ENCODE measurements at places on chromosomes 1 and 21.

DNA sequence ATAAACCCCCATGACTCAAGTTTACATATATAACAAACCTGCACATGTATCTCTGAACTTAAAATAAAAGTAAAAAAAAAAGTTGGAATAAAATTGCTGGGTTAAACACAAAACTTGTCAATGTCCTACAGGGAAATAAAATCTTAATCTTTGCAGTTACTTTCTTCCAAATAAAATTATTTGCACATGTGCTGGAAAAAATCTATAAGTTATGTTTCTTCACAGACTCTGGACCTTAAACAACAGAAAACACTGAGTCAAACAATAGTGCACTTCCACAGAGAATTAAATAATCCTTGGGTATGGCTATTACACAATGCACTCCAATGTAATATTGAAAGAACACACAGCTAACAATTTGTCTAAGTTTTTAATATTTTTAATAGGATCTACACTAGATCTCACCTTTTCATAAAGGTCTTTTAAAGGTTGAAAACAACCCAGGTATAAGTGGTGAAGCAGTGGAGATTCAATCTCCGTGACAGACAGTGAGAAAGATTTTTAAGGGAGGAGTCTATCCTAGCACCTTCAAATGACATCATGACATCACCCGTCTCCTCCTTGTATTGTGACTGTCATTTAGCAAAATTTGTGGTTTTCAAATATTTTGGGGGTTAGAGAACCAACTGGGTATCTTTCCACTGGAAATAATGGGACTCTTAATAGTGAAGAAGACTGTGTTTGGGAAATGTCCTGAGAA is 25.2 kb upstream of the FGGY start:
- no peak for DNase-seq

DNA sequence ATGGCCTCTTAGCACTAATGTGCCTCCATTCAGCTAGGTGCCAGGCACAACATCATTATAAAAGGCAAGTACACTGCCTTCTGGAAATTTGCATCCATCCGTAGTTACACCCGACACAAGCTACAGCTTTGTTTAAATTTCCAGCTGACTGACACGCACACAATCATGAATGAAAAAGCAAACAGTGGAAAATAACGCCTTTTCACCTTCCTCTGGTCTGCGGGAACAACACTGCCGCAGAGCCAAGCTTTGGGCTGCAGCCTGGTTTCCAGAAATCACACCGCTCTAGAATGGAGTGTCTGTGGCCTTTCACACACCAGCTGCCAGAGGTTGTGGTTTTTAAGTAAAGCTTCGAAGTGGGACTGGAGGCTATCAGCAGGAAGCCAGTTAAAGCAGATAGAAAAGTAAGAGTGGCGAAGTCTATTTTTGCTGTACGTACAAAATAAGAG is 142.8 kb upstream of the COA6 start:
- DNase-seq, result peak; percentile 31

- DNase-seq, result peak; percentile 32
Measured at GRCh38 chr1:200039849-200040474, 12.5 kb downstream of the NR5A2 start.

GRCh38 chr21:33007747-33008146 is 18.0 kb upstream of the OLIG2 start:
- DNase-seq, result peak; percentile 11

DNA sequence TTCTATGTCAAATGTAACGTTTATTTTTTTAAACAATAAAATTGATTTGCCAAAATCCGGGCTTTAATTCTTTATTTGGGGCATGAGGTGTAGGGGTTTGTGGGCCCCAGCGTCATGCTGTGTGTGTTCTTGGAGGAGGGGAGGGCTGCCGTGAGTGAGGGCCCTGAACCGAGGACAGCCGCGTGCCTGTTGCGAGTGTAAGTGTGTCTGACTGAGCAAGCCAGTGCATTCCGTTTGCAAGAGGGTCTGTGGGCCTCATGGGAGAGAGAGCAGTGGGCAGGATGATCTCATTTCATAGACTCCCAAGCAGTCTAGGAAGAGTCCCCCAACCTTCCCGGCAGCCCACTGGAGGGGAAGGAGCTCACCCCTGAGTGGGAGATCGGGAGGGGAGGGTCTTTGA is 21.4 kb upstream of the SPSB1 start:
- no peak for DNase-seq
